ENCODE measurements at places on chromosomes 5 and 9.

DNA sequence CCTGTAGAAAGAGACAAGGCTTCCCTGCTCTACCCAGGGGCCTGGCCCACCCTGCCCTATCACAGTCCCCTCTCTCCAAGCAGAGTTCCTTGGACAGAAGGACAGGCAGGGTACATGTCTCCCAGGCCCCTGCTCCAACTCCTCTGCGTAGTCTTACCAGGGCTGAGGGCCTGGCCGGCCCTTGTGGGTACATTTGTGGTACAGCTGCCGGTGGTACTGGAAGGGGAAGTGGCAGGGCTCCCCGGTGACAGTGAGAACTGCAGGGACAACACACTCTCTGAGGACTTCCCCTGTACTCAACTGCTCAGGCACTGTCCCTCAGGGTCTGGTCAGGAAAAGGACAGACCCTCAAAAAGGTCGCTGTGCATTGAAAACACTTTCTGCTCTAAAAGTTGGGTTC lies 3.6 kb downstream of the F12 start:
- DNase-seq, result no peak

- DNase-seq, result no peak
These were observed 9.4 kb upstream of the GABRA6 start for GRCh38 chr5:161676103-161676502.

GRCh38 chr5:1736889-1737711 lies 62.5 kb downstream of the MRPL36 start:
- no peak for DNase-seq

DNA sequence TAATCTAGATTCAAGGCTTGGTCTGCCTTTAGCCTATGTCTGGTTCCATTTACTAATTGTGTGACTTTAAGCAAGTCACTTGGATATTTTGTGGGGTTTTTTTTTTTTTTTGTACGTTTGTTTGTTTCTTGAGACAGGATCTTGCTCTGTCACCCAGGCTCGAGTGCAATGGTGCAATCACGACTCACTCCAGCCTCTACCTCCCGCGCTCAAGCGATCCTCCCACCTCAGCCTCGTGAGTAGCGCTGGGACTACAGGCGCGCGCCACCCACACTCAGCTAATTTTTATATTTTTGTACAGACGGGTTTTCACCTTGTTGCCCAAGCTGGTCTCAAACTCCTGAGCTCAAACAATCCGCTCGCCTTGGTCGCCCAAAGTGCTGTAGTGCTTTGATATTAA lies 1.1 kb upstream of the PFDN1 start:
- no peak for DNase-seq

DNA sequence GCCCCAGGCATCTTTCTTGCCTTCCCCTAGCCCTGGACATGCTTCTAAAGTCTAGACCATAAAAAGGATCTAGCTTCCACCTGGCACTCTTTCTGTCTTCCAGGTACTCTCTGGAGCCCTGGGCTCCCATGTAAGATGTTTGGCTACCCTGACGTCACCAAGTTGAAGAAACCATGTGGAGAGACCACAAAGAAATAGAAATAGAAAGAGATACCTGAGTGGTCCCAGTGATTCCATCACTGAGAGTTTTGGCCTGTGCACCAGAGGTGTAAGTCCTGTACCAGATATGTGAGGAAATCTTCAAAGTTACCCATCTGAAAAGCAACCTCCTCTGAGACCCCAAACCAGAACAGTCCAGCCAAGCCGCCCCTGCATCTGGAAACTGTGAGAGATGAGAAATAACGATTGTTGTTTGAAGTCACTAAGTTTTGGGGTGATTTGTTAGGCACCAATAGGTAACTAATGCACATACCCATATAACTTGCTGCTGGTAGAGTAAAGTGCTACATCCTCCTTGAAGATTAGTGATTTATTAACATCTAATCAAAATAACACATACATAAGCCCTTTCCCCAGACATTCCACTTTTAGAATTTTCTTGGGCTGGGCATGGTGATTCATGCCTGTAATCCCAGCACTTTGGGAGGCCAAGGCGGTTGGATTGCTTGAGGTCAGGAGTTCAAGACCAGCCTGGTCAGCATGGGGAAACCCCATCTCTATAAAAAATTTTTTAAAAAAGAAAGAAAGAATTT lies 85.7 kb upstream of the LHFPL2 start:
- no peak for DNase-seq

GRCh38 chr9:18346745-18347144 lies 127.2 kb upstream of the ADAMTSL1 start:
- DNase-seq, result no peak

DNA sequence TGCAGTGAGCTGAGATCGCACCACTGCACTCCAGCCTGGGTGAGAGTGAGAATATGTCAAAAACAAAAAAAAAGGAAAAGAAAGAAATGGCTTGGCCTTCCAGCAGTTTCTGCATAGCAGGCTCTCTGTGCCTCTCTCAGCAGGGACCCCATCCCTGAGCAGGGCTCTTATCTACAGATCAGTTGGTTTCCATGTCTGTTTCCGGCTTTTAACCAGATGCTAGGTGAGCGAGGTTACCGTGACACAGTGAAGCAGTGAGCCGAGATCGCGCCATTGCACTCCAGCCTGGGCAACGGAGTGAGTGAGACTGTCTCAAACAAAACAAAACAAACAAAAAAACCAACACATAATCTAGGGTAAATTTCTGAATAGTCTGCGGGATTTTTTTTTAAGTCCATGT lies 51.4 kb downstream of the COL5A1 start:
- DNase-seq, result no peak

GRCh38 chr5:163846512-163846911 lies 341.1 kb downstream of the MAT2B start:
- DNase-seq, result no peak

- no peak for DNase-seq
These were observed 58.6 kb downstream of the WDR70 start for GRCh38 chr5:37437711-37438110.

Measured in K562 (cell line).